ENCODE measurements at places on chromosomes 11 and 22.

GRCh38 chr22:18056161-18056666 is 21.6 kb upstream of the PEX26 start:
- DNase-seq = no peak

GRCh38 chr11:68269414-68270081 is 2.2 kb downstream of the C11orf24 start:
- DNase-seq = no peak

DNA sequence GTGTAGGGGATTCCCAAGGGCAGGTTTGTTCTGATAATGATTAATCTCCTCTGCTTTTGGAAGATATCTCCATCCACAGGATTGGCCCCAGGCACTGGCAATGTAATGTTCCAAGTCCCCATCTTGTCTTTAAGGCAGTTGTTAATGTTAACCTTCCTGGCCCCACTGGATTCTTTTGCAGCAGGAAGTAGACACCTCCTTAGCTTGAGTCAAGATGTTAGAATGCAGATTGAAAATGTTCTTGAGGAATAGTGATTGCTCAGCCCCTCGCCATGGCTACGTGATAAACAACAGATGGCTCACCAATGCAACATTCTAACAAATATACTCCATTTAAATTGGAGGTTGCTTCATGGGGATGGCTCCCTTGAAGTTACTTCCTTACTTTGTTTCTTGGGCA is 7.3 kb downstream of the HEPHL1 start:
- no peak for DNase-seq

DNA sequence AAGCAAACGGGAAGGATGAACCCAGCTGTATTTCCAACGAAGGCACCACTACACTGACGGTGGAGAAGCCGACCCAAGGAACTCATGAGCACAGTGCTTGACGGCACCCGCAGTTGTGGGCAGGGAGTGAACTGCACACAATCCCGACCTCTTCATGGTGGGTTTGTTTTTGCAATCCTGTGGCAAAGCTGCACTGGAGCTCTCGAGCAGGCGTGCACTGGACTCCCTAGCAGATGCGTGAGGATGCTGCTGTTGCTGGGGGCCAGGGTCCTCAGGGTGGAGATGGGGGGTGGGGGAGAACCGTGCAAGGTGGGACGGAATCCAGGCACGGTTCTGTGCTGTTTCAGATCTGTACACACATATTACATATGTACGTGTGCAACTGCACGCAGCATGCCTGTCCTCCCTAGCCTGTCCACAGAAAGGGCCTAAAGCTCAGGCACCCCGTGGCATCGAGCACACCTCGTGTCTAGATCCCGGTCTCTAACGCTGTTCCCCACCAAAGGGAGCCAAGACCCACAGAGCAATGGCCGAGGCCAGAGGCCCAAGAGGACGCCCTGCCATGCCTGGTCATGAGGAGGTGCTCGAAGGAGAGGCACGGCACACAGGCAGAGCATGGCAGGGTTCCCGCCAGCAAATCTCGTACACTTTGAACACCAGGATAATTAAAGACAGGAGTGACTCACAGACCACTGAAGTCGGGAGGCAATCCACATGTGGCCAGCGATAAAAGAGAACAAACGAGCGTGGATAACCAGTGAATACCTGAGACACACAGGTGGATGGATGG is 17.6 kb downstream of the ALG12 start:
- no peak for DNase-seq

GRCh38 chr11:6404342-6405051 is 14.2 kb downstream of the SMPD1 start:
- DNase-seq = no peak

- no peak for DNase-seq
These were observed 815.7 kb downstream of the BRD1 start for GRCh38 chr22:49011769-49012648.

DNA sequence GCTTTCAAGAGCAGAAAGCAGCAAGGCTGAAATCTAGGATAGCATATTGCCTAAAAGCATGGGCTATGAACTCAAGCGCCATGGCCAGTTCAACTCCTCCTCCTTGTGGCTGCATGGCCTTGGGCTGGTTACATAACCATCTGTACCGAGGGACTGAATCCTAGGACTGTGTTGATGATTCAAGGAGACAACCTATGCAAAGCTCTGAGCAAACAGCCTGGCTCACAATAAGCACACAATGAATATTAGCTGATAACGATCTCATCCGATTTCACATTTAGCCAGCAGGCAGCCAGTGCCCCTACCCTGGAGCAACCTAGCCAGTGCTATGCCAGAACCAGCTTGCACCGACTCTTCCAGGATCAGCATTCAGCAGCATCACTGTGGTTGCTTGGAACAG is 698.4 kb downstream of the TBC1D22A start:
- DNase-seq = no peak

GRCh38 chr11:134552749-134553148 is 140.7 kb upstream of the B3GAT1 start:
- no peak for DNase-seq

DNA sequence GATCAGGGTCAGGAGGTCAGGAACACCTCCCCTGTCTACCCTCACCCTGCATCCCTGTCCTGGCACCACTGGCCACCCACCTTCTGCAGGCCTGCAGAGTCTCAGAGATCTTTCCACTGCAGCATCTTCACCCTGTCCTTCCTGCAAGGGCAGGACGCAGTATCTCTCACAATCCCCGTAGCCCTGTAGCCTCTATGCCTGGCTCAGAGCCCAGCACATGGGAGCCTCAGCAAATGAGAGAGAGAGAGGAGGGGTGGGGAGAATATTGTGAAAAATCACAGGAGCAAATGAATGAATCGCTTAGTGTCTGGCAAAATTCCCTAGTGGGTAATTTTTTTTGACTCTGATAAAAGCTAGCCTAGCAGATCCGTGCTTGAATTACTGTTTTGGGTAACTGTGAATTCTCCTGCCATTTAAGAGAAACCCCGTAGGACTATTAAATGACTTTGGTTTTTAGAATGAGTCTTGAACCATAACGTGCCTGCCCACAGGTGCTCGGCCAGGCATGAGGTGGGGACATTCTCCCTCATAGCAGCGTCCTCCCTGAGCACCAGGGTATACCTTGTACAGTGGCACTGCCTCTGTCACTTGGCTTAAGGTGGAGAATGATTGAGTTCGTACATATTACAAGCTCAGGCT is 91.5 kb downstream of the MORC2 start:
- no peak for DNase-seq

- no peak for DNase-seq
These were observed 1.8 kb downstream of the CD82 start for GRCh38 chr11:44566952-44567875.

GRCh38 chr11:80163011-80163410 is 722.2 kb upstream of the TENM4 start:
- DNase-seq = no peak

GRCh38 chr22:49234459-49234858 is 593.2 kb downstream of the BRD1 start:
- no peak for DNase-seq

DNA sequence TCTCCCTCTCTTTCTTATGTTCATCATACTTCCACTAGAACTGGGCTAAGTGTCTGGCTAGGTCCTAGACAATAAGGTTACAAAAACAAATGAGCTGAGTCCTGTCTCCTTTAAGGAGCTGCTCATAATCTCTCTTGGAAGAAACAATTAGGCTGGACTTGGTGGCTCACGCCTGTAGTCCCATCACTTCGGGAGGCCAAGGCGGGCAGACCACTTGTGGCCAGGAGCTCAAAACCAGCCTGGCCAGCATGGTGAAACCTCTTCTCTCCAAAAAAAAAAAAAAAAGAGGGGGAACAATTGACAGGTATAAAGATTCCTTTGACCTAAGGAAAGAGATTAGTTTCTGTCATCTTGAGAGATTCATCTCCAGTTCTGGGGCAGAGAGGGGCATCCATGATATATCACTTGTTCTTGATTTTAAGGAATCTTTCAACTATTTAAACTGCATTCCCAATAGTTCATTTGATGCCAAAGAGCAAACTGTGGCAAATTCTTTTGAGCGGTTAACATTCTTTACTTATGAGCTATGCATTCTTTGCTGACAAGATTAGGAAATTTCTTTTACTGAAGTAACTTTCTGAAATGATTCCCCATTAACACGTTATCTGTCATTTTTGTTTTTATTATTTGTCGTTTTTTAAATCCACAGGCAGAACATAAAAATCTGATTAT is 125.5 kb downstream of the C11orf87 start:
- DNase-seq = no peak

GRCh38 chr11:89503422-89503821 is 12.2 kb upstream of the NOX4 start:
- DNase-seq = no peak

DNA sequence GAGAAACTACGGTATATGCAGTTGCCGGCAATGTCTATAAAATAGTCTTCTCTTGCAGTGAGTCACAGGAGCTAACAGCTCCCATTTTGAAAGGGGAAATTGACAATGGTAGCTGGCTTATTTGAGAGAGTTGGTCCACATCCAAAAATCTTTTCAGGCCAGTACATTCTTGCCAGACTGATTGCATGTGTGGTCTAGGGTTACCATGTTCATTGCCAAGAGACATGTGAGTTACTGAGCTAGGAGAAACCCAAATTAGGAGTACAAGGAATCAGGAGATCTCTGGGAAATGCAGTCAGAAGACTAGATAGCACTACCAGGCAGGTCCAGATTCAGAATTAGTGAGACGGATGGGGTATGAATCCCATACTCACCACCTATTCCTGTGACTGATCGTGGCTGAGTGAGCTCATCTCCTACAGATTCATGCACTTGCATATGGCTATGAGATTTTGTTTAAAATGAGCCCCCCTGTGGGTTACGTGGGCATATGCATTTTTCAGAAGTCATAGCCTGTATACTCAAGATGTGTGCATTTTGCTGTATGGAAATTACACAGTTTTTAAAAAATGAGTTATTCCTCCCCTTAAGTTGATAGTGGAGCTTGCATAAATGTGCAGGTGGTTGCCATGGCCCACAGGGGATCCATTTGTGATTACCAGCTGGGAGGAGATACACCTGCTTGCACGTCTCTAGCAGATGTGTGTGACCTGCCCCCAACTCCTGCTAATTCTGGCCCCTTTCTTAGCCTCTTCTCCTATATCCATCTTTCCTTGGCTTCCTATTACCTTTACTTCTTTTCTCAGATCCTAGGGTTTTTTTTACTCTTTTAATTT is 102.7 kb downstream of the COMMD9 start:
- no peak for DNase-seq

GRCh38 chr11:47570651-47571356 is 5.4 kb downstream of the PTPMT1 start:
- no peak for DNase-seq

DNA sequence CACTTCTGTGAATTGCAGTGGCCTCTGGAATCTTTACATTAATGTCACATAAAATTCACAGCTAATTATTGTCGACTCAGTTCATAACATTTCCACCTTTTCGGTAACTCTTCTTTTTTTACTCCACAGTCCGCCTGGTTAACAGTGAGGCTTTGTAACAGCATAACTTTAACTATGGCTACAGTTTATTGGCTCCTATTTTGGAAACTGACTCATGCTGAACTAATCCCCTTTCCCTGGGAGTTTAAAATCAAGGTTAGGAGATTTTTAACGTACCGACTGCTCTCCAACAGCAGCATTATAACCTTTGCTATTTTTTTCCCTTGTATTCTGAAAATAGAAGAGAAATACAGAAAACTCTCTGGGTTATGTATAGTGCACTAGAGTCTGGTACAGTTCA is 3.2 kb upstream of the POGLUT3 start:
- DNase-seq = no peak

DNA sequence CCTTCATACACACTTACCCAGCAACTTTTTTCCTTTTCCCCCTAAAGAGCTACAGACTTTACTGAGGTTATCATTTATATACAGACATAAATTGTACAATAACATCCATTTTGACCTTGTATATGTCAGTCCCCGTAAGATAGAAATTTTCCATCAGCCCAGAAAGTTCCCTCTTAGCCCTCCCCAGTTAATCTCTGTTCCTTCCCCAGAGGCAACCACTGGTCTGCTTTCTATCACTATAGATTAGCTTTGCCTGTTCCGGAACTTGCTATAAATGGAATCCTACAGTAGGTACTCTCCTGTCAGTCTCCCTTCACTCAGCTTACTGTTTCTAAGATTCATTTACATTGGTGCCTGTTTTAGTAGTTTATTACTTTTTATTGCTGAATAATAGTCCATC is 54.9 kb downstream of the TSPAN18 start:
- DNase-seq = no peak

All from activated CD4-positive, CD25-positive, alpha-beta regulatory T cell treated with anti-CD3 and anti-CD28 coated beads, Interleukin-2, amount 50 U/mL, for 72 hours (primary cell).